ENCODE measurements at places on chromosomes 16 and 17.

DNA sequence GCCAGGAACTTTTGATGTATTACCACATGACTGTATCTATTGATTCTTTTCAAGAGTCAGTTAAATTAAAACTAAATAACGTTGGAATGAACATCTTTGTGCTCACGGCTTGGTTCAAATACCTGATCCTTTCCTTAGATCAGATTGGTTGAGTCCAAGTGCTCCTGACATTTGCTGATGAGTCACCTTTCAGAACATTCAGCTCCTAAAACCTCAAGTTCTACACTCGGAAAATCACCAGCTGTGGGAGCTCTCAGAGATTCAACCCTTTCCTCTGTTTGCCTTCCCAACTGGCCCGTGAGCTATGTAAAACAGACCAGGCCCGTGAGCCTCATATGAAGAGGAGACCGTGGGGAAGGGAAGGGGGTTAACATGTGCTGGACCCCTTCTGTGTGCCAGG, 68.1 kb downstream of the RTN4RL1 start:
- no peak for DNase-seq

GRCh38 chr17:33297643-33298042, 4.5 kb upstream of the ASIC2 start:
- no peak for DNase-seq

DNA sequence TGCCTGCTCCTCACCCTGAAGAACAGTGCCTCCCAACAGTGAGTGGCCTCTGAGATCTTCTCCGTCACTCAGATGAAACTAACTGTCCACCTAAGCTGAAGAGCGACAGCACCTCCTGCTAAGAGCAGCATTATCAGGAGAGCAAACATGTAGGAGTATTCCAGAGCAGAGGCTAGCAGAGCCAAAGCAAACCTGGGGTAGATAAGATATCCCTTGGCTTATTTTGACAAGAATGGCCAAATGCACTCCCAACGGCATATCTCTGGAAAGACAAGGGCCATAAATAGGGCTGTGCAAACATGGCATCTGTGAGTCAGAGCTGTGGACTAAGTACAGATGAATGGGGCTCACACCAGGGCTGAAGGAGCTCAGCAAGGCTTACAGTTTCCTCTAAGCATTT, 96.3 kb downstream of the NDEL1 start:
- DNase-seq = no peak

DNA sequence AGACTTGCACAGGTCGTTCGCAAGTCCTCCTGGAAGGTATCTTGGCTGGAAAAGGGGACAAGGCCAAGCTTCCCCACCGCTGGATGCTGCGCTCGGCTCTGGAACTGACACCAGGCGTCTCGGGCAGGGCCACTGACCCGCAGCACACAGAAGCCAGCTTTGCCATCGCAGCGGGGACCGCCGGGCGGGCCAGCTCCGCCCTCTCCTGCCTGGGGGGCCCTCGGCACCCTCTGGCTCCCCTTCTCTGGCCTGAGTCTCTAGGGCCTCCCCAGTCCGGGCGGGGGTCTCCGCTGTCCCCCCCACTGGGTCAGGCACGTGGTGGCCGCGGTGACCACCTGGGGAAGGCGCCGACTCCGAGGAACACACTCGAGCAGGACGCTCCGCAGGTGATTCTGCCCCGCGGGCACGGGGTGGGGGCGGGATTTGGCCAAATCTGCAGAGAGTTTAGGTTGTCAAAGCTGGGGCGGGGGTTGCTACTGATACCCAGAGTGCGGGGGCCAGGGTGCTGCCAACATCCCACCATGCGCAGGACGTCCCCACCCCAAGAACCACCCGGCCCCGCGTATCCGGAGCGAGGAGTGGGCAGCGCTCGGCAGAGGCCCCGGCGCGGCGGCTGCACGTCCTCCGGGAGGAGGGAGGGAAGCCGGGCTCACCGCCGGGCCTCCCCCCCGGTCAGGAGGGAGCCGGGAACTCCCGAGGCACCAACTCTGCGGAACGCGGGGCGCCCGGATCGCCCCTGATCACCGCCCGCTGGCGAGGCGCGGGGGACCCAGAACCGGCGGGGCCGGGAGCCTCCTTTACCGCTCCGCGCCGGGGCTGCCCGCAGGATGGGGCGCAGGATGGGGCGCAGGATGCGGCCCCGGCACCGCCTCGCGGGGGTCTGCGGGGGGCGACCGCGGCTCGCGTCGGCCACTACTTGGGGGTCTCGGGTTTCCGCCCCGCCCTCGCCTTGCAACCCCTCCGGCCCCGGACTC, 744 bp upstream of the METRNL start:
- DNase-seq = no peak

- DNase-seq = peak; percentile 6
Measured at GRCh38 chr17:19546289-19547065, 12.8 kb downstream of the SLC47A1 start.

- peak; percentile 92 for DNase-seq
Measured at GRCh38 chr16:15961060-15961511, 11.7 kb downstream of the ABCC1 start.

GRCh38 chr17:66138120-66138519, 53.8 kb downstream of the CEP112 start:
- no peak for DNase-seq

DNA sequence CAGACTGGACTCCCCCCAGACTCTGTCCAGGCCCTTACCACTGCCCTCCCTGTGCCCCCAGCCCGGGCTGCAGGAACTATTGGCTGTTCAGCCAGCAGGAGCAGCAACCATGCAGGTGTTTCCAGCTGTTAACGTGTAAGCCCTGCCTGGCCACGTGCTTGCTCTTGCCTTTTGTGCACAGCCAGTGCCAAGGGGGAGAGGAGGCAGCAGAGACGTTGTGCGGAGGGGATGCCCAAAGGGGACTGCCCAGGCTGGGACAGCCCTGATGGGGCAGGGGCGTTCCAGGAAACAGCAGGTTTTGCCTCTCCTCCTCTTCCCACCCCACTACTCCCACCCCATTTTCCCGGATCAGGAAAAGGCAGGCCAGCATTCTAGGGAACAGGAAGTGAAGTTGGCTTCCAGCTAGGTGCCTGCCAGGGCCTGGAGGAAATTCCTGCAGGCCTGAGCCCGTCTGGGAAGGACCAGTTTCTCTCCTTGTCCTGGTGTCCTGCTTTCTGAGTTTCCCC, 16.7 kb upstream of the LASP1NB start:
- DNase-seq = no peak

DNA sequence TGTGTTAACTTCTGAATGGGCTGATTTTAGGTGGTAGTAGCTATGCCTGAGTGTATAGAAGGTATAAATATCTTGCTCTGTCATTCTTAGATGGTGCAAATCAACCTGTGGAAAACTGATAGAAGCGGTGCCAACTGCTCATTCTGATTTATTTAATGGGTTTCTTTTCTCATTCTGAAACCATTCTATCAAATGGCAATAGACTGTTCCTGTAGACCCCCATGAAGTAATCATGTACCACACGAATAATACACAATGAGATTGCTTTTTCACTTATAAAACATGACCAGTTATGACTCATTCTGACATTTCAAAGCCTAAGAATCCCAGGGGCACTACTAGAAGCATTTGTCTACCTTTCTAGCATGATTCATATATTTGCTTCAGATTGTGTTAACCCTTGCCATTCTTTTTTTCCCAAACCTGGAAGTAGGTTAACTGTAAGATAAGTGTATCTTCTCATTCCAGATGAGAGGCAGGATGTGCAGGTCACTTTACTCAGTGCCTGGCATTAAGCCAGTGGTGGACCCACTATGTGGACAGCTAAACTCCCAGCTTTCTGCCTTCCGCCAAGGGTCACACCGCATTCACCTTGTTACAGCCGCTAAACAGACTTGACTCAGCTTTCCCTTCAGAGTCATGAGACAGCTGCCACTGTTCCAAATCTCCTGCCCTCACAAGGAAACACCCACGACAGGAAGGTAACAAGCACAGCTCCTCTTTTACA, 16.4 kb upstream of the SLC16A11 start:
- DNase-seq = no peak

- no peak for DNase-seq
Measured at GRCh38 chr17:46884552-46884951, 33.2 kb downstream of the WNT9B start.

GRCh38 chr17:310111-311010, 42.2 kb downstream of the RPH3AL start:
- no peak for DNase-seq

DNA sequence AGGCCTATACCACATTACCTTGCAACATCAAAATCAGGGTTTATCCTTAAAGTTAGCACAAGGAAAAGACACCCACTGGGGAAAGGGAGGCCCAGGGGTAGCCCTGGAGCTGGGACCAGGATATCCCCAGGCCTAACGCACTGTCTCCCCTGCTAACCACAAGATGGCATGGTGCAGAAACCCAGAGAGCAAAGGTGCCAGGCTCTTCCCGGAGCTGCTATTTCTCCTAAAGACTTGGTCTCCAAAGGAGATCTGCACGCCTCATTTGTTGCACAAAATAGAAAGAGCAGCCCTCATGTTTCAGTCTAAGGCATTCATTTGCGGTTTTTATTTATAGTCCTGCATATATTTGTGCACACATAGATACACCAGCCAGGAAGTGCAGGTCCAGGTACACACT, 408.6 kb downstream of the SOX9 start:
- DNase-seq = no peak

GRCh38 chr17:57243171-57243622, 13.1 kb upstream of the MSI2 start:
- DNase-seq = peak; percentile 72

GRCh38 chr17:33871720-33872540, 383.2 kb upstream of the CCL2 start:
- no peak for DNase-seq

DNA sequence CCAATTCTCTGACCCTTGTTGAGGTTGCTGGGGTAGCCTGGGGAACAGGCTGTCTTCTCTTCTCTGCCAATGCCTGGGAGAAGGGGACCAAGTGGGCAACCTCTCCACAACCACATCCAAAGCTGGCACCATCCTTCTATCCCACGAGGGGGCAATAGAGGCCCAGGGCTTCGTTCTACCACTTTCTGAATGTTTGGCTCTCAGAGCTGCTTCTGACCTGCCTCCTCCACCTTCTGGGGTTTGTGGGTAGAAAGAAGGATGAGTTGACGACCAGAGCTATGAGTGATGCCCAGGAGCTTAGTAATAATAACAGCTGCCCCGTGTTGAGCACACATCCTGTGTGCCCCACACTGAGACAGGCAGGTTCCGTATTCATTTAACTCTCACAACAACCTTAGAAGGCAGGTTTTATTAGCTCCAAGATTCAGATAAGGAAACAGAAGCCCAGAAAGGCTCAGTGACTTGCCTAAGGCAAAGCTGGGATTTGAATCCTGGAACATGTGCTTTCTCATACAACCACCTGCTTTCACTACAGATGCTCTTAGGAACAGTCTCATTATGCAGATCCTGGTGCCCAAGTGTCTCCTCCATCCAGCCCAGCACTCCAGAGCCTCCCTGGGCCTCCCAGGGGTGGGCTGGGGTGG, 11.1 kb downstream of the TSPOAP1 start:
- DNase-seq = peak; percentile 93

GRCh38 chr16:15529673-15530072, 95.3 kb downstream of the BMERB1 start:
- no peak for DNase-seq

DNA sequence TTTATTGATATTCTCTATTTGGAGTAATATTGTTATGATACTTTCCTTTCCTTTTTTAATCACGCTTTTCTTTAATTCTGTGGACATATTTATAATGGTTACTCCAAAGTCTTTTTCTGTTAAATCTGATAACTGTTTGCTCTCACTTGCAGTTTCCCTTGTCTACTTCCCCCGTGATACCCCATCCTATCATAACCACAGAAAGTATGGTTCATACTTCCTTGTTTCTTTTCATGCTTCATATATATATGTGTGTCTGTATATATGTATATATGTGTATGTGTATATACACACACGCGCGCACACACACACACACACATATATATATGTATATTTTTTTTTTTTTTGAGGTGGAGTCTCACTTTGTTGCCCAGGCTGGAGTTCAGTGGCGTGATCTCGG, 23.5 kb downstream of the SPECC1 start:
- no peak for DNase-seq

GRCh38 chr17:39116224-39116623, 35.2 kb downstream of the PLXDC1 start:
- no peak for DNase-seq

GRCh38 chr16:10031473-10031872, 150.8 kb downstream of the GRIN2A start:
- no peak for DNase-seq

DNA sequence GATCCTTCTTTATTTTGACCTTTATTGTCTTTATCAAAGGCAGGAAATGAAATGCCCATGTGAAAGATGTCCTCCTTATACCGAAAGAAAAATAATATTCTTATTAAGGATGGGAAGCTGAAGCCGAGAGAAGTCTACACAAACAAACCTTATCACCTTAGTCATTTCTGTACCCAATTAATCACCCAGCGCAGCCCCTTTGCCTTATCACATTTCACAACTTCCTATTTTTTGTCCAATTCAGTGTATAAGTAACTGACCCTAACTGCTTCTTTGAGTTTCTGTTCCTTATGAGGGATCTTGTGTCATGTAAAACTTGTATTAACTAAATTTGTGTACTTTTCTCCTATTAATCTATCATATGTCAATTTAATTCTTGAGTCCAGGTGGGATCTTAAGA, 16.4 kb upstream of the CCL23 start:
- no peak for DNase-seq

DNA sequence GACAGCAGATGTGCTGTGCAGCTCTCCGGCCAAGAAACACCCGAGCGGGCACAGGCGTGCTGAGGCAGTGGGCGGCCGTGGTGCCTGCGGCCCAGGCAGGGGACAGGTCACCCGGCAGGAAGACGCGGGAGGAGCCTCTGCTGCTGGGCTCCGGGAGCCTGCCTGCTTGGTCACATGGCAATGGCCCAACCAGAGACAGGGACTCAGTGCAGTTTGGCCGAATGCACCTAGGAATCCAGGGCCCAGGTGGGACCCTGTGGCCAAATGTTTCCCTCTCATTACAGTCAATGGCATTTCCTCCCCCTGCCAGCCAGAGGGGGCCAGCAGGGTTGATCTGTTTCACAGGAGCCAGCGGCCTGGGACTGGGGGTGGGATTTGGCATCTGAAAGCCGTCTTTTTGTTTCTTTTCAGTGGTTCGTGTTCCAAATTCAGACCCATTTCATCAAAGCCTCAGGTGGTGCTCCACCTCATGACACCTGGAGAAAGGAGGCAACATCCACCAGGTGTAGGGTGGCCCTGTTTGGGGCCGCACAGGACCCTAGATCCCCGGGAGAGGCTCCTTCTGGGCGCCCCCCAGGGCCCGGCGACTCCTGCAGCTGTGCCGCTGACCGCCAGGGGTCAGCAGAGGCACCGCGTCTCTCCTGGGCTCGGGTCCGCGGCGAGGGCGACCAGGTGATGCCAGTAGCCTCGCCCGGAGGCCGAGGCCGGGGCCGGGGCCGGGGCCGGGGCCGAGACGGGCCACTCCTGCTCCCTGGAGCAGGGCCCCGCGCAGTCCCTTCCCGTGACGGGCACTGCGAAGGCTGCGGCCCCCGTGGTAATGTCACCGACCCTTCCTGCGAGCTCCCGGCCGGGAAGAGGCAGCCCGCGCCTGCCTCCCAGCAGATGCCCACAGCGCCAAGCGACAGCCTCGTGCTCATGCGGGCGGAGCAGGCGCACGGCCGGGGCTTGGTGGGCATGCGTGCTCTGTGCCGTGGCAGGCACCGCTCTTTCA, 118.5 kb downstream of the C16orf78 start:
- no peak for DNase-seq

All from CD4-positive, alpha-beta T cell treated with Interleukin-4 for 4 hours (primary cell).